KBM-7 (cell line): ENCODE measurements at places on chromosomes 11 and 22.
A peak's percentile ranks its signal among the peaks of the same experiment; 100 is the strongest.

DNA sequence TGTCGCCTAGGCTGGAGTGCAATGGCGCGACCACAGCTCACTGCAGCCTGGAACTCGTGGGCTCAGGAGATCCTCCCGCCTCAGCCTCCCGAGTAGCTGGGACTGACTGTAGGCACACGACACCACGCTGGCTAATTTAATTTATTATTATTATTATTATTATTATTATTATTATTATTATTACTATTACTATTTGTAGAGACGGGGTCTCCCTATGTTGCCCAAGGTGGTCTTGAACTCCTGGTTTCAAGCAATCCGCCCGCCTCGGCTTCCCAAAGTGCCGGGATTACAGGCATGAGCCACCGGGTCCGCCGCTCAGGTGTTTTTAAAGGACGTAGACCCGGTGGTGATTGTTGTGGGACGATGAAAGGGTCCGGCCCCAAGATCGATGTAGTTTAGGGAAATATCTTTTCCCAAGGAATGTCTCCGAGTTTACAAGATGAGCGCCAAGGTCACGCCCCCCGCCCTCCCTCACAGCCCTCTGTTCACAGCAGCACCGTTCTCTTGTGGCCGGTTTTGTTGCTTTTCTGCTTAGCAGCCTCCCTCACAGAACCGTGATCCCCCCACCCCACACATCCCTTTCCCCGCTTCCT lies 728 bp upstream of the POGLUT3 start:
- DNase-seq: no peak

- DNase-seq: peak; percentile 69
Observed at GRCh38 chr11:64384981-64385944, 26.3 kb downstream of the RPS6KA4 start.

GRCh38 chr11:73950869-73951710 lies at the start of gene DNAJB13:
DNAJB13 (plus strand) TSS chr11:73951026; CDS start chr11:73951070, 44 bp downstream.
- DNase-seq: peak; percentile 64

- DNase-seq: no peak
Observed at GRCh38 chr11:119688356-119688755, 40.6 kb downstream of the NECTIN1 start.

DNA sequence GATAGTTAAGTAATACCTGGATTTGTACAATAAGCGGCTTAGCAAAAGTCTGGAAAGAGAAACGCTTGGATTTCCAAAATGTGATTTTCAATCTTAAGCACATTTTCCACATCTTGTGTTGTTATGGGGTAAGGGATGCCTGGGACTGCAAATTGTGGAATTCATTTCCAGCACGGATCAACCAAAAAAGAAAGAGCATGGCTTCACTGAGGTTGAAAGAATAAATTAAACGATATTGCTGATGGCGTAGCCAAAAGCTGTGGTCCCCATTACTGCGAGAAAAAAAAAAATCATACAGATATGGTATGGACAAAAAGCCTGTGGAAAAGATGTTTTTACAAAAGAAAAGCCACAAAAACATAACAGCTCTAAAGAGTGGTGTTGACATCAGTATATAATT lies 26.0 kb upstream of the ALX4 start:
- no peak for DNase-seq

- DNase-seq: no peak
Observed at GRCh38 chr11:44192462-44193100, 97.1 kb downstream of the EXT2 start.

DNA sequence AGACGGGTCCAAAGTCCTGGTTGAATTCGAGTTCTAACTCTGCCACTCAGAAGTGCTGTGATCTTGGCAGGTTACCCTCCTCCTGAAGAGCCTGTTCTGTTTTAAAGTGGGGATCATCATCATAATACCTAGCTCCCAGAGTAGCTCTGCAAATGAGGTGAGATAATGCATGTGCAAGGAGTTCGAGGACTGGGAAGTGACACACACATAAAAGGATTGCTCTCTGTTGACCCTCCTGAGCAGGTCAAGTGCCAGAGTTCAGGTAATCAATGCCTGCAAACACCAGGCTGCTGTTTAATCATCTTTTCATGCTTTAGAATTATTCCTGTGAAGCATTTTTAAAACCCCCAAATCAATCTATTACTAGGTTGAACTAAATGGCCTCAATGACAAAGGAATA lies 19.9 kb downstream of the RCN1 start:
- DNase-seq: no peak

DNA sequence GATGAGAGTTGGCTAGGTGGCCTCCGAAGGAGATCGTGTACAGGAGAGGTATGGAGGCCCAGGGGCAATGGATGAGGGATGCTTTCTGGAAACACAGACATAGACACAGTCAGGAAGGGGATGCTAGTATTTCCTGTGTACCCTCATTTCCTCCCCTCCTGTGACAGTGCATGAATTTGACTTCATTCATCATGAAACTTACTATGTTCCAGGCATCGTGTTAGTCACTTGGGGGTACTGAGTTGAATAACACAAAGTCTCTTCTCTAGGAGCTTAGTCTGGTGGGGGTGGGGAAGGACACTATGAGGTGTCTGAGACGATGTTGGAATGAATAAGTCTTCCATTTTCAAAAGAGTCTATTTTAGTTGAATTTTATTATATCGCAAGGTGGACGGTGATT lies 32.6 kb downstream of the LDLRAD3 start:
- no peak for DNase-seq

GRCh38 chr22:42800451-42801251 lies 56.4 kb downstream of the ARFGAP3 start:
- no peak for DNase-seq

DNA sequence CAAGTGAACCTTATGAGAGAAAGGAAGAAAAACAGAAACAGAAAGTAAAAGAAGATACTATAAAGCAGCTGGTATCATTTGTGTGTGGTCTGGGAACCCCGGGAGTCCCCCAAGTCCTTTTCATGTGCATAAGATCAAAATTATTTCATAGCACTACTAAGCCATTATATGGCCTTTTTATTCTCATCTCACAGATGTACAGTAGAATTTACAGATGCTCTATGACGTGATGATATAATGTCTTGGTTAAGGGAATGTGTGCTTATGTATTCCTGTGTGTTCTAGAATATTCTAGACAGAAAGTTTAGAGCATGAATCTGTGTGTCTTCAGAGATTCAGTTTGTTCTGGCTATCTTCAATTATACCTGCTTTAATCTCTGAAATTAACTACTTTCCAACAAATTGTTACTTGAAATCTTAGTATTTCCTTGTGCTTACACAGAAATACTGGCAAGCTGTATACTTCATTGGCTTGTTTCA lies 8.6 kb upstream of the TPP1 start:
- no peak for DNase-seq

GRCh38 chr11:69167130-69167915 lies 11.6 kb downstream of the SMIM38 start:
- no peak for DNase-seq

GRCh38 chr22:26610072-26610958 lies 7.5 kb downstream of the CRYBB1 start:
- no peak for DNase-seq

- peak; percentile 67 for DNase-seq
Observed at GRCh38 chr11:73851046-73851764, 25.4 kb downstream of the COA4 start.
